Epithelial cell of esophagus (primary cell): ENCODE measurements at places on chromosomes 4 and X.

DNA sequence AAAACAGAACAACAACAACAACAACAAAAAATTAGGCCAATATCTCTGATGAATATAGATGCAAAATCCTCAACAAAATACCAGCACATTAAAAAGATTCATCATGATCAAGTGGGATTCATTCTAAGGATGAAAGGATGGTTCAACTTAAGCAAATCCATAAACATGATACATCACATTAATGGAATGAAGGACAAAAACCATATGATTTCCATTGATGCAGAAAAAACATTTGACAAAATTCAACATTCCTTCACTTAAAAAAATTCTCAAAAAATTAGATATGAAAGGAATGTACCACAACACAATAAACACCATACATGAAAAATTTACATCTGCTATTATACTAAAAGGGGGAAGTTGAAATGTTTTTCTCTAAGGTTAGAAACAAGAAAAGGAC is 103.3 kb downstream of the IL15 start:
- DNase-seq: no peak

- DNase-seq: no peak
These were observed 59.1 kb downstream of the FBXW7 start for GRCh38 chr4:152476796-152477195.

- DNase-seq: peak; percentile 71
These were observed at the start of gene FHDC1 for GRCh38 chr4:152935631-152936445. FHDC1 (plus strand) TSS chr4:152936323; CDS start chr4:152943058, 6,735 bp downstream.

- peak; percentile 13 for DNase-seq
These were observed 303.7 kb downstream of the ARHGAP24 start for GRCh38 chr4:85778632-85779131.

- peak; percentile 35 for DNase-seq
These were observed 17.4 kb upstream of the EIF4E start for GRCh38 chr4:98946359-98946758.

DNA sequence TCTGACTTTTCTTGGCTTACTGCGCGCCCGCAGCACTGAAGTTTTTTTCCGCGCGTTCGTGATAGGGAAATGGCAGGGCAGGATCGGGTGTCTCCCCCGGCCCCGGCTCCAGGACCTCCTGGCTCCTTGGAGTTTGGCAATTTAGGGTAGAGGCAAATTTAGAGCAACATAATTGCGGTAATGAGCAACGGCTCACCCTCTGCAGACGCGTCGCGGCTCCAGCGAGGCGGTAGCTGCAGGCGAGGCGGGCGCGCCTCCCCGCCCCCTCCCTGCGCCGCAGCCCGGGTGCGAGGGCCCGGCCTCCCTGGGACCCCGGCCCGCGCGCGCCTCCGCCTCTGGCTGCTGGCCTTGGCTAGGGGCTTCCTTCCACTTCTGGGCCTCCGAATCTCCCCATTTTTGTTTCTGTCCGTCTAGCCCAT is 6.2 kb downstream of the MSX1 start:
- DNase-seq: no peak

DNA sequence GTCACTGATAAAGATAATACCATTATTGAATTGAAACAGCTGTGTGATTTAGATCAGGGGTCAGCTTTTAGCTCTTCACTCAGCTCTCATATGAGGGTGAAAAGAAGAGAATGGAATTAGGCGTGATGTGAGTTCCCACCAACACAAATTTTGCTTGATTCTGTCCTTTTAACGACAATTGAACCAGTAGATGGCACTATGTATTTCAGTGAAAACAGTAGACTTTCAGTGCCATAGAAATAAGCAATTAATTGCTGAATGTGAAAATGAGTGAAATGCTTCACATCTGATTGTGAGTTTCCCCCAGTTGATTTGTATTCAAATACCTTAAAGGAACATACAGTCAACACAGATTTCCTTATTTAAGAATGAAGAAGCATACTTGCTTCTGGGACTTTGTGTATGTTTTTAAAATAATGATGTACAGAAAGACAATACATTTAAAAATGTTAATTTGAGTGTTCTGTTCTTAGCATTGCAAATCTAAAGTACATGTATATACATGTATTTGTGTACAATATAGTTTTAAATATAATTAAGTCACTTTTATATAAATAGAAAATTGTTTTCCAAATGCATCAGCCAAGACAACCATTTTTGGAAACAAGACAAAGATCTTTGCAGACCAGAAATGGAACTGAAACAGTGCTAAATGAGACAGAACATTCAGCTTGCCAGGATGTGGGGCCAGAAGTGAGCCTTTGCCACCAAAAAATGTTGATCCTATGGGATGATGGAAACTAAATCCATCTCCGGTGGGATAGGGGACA is 178.8 kb downstream of the SNCA start:
- peak; percentile 47 for DNase-seq

DNA sequence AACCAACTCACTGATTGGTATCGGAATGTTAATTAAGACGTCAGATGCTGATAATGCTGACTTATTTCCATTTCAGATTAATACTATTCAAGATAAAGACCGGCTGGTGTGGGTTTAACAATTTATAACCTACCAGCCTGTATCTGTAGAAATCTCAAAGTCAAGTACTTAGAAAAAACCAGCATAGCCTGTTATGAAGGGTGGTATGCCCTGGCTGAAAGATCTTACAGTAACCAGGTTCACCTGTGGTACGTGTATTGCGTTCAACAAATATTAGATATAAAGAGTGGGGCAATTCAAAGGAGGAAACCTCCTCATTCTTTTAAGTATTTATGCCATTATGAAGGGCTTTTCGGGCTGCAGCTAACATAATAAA is 240.8 kb upstream of the ANXA3 start:
- DNase-seq: no peak

- no peak for DNase-seq
These were observed 118.6 kb downstream of the NAA11 start for GRCh38 chr4:79207281-79207680.

- no peak for DNase-seq
These were observed 8.1 kb downstream of the IGBP1 start for GRCh38 chrX:70141373-70141772.

GRCh38 chr4:104989371-104989770 is 157.3 kb upstream of the TET2 start:
- peak; percentile 83 for DNase-seq

DNA sequence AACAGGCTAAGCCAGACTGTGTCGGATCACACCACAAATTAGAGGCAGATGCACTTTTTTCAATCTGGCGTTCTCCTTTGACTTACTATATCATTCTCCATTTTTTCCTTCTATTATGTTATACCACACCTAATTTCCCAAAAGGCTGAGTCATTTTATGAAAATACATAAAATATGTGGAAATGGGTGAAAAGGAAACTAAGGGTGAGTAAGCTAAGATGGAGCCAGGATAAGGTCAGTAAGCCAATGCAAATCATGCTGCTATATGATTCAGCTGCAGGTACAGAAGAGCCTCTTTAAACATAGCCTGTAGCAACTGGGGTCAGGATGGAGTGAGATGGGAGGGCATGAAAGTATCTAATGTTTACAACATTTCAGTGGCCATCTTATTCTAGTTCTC is 94.0 kb upstream of the TEX13A start:
- DNase-seq: peak; percentile 79

DNA sequence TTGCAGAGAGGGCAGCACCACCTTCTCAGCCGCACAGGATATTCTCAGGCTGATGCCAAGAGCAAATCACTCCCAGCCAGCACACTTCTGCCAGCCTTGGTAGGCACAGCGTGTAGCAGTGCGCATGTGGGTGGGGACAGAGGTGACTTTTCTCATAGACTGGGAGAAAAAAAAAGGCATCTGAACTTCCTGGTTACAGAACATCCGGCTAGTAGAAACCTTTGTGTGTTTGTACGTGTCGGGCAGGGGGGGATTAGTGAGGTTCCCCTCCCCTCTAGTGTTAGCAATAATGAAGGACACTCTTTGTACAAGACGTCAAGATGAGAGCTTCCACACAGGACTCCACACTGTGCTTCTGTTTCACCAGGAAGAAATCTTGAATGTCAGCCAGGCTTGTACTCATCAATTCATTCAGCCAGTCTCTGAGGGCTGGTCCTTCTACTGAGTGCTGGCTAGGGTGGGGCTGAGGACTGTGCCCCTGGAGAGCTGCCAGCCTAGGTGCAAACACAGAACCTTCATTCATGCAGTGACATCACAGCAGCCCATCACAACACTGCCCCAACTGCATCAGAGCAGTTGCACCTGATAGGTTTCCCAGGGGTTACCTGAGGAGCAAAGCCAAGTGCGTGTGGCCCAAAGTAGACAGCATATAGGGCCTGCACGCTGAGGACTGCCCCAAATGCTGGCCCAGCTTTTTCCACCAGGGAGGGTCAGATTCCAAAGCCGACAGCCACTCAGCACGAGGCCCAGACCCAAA is 34.7 kb downstream of the SLC25A5 start:
- peak; percentile 74 for DNase-seq

GRCh38 chr4:112526061-112526460 is 10.1 kb upstream of the NEUROG2 start:
- DNase-seq: no peak

DNA sequence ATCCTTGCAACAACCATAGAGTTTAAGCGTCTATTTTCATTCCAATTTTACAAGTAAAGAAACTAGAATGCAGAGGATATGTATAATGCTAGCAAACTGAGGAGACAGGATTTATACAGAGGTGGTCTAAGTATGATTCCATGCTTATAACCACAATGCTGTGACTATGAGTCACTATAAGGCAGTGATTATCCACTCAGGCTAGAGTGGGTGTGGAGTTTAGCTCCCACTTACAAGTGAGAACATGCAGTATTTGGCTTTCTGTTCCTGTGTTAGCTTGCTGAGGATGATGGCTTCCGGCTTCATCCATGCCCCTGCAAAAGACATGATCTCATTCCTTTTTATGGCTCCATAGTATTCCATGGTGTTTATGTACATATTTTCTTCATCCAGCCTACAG is 41.6 kb upstream of the EDA2R start:
- DNase-seq: peak; percentile 47

GRCh38 chrX:118189000-118189399 is 72.4 kb upstream of the KLHL13 start:
- no peak for DNase-seq

DNA sequence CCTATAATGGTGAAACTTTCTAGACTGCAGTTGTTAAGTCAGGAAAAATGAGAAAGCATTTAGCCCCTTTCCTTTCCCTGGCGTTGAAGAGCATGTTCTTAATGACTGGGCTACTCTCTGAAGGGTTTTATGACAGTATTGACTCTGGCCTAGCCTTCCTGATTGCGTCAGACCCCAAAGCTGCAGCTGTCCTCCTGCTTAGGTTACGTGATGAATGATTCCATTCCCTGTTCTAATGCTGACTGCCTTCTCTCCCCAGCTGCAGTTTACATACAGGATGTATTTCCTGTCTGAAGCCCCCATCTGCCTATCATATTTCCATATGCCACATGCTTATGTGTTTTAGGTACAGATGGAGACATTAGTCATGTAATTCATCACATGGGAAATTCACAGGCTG is 105.8 kb upstream of the EGFL6 start:
- DNase-seq: peak; percentile 83

DNA sequence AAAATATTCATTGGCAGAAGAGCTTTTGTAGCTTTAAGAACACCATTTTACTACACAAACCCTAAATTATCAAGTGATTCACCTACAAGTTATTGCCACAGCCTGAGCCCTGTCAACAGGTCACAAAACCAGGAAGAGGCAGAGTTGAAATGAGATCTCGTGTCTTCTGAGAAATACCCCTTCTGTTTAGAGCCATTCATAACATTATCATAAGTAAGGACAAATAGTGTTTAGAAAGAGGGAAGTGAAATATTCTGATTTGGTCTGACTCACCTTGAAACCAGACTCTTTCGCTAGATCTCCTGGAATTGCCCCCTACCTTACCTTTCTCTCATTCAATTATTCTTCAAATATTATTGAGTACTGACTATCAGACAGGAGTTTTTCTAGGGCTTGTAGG is 5.9 kb downstream of the ETDB start:
- peak; percentile 2 for DNase-seq

- DNase-seq: no peak
These were observed 28.4 kb upstream of the FBXW7 start for GRCh38 chr4:152564336-152564735.

GRCh38 chr4:47410271-47410670 is 53.2 kb downstream of the COMMD8 start:
- no peak for DNase-seq

- no peak for DNase-seq
These were observed 55.8 kb upstream of the WDR1 start for GRCh38 chr4:10172278-10172921.

GRCh38 chr4:7126981-7127380 is 59.1 kb upstream of the GRPEL1 start:
- DNase-seq: no peak

- no peak for DNase-seq
These were observed 207.4 kb upstream of the JADE1 start for GRCh38 chr4:128601991-128602695.

DNA sequence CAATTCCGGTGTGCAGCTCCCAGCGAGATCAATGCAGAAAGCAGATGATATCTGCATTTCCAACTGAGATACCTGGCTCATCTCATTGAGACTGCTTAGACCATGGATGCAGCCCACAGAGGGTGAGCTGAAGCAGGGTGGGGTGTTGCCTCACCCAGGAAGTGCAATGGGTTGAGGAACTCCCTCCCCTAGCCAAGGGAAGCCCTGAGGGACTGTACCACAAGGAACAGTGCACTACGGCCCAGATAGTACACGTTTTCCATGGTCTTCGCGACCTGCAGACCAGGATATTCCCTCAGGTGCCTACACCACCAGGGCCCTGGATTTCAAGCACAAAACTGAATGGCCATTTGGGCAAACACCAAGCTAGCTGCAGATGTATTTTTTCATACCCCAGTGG is 150.0 kb downstream of the TET2 start:
- no peak for DNase-seq

DNA sequence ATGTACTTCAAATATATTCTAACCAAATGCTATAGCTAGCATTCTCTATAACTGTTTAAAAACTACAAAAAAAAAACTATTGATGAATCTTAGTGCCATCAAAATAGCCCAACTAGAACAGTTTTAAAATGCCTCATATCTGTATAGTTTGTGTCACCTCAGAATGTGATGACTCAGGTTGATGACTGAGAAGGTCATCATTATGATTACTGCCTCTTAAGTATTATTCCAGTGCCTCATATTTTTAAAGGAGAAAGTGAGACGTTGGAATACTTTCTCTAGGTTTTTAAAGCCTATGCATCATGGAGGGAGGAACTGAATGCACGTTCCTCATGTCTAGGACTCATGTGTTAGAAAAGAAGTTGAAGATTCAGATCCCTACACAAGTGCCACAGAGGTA is 88.2 kb downstream of the TMA16 start:
- peak; percentile 13 for DNase-seq

GRCh38 chrX:7444967-7445366 is 297.0 kb upstream of the PUDP start:
- DNase-seq: peak; percentile 89
